ENCODE measurements at places on chromosomes 1 and 21.

GRCh38 chr1:37570528-37571334, 14.0 kb downstream of the DNALI1 start:
- no peak for DNase-seq

- DNase-seq, result no peak
Observed at GRCh38 chr1:3244025-3244926, 175.3 kb downstream of the PRDM16 start.

- no peak for DNase-seq
Observed at GRCh38 chr1:200165493-200166220, 138.1 kb downstream of the NR5A2 start.

DNA sequence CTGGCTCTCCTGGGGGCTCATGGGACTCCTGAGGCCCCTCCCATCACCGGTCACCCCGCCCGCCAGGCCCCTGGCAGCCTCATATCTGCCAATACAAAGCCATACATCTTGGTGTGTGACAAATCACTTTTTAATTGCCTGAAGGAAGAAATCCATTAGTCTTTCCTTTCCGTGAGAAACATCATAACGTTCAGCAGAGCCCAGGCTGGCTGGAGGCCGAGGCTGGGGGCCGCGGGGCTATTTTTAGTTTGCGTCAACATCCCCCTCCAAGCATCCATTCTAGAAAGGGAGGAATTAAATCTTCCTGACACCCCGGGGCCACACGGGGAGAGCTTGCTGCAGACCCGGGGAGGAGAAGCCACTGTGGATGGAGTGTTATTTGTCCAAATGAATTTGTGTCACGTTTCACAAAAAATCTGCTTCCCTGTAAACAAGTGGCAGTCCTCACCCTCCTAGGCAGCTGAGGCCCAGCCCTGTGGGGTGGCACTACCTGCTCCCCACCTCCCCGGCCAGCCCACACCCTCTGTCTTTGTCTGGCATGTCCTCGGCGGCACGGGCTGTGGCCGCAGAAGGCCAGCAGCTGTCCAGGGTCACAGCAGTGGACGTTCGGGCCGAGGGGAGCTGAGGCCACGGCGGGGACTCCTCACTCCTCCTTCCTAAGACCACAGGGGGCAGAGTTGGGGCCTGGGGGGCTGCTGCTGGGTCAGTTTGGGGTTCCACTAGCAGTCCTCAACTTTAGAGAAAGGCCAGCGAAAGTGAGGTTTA, 236.9 kb upstream of the VAMP3 start:
- no peak for DNase-seq

GRCh38 chr21:33286600-33287456, 20.7 kb downstream of the IL10RB start:
- no peak for DNase-seq

- no peak for DNase-seq
Observed at GRCh38 chr1:167808690-167809089, 86.9 kb downstream of the MPZL1 start.

DNA sequence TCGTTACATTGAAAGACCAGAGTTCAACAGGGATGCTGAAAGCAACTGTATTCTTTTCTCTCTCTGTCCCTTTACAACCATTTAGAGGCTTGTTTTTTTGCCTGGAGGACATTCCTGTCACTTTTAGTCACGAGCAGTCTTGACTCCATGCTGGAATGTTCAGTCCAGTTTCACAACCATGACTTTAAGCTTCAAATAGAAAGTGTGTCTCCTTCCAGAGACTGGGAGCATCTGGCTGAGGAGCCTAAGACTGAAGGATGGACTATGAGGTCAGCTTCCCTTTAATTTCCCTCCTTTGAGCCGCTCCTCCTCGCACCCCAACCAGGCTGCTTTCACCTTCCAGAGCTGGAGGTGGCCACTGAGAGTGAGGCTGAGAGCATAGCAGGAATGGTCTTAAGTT, 10.5 kb upstream of the RYR2 start:
- no peak for DNase-seq

- no peak for DNase-seq
Observed at GRCh38 chr1:9653491-9654050, 2.0 kb downstream of the PIK3CD start.

DNA sequence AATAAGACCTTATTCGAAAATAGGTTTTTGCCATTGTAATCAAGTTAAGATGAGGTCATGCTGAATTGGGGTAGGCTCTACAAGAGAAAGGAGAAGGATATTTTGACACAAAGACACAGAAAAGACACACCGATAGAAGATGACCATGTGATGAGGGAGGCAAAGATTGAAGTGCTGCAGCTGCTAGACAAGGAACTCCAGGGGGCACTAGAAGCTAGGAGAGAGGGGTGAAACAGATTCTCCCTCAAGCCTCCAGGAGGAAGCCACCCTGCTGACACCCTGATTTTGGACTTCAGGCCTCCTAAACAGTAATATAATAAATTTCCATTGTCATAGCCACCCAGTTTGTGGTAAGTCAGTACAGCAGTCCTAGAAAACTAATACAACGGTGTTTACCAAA, 506.8 kb upstream of the CAMK1G start:
- DNase-seq, result no peak

DNA sequence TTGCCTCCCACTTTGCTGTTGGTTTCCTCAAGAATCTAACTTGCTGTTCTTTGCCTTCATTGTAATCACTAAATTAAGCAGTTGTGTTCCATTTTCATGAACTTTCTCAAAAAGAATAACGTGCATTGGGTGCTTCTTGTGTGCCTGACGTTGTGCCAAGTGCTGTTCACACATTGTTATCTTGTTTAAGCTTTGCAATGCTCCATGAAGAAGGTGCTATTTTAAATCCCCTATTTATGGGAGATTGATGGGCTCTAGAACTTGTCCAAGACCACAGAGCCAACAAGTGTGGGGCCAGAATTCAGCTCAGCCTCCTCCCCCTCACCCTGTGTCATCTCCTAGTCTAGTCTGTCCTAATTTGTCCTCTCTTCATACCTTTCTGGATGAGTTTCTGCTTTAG, 199.8 kb downstream of the C1orf94 start:
- DNase-seq, result no peak

DNA sequence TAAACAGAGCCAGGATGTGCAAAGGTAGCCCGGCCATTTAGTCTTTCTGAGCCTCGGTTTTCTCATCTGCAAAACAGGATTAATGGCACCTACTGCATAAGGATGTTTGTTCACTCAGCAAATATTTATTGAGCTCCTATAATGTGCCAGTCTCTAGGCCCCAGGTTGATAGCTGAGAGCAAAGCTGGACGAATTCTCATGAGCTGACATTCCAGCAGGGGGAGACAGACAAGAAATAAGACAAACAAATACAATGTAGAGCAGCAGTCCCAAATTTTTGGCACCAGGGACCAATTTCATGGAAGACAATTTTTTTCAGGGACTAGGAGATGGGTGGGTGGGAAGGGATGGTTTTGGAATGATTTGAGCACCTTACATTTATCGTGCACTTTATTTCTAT, 74.3 kb upstream of the PAX7 start:
- DNase-seq, result no peak

- DNase-seq, result no peak
Observed at GRCh38 chr1:94315552-94316116, 78.2 kb upstream of the ARHGAP29 start.

Measured in stimulated activated CD8-positive, alpha-beta memory T cell treated with anti-CD3 and anti-CD28 coated beads, Interleukin-7, amount 100 ng/mL, for 4 hours (primary cell).